ENCODE measurements at places on chromosomes 1 and 21.

DNA sequence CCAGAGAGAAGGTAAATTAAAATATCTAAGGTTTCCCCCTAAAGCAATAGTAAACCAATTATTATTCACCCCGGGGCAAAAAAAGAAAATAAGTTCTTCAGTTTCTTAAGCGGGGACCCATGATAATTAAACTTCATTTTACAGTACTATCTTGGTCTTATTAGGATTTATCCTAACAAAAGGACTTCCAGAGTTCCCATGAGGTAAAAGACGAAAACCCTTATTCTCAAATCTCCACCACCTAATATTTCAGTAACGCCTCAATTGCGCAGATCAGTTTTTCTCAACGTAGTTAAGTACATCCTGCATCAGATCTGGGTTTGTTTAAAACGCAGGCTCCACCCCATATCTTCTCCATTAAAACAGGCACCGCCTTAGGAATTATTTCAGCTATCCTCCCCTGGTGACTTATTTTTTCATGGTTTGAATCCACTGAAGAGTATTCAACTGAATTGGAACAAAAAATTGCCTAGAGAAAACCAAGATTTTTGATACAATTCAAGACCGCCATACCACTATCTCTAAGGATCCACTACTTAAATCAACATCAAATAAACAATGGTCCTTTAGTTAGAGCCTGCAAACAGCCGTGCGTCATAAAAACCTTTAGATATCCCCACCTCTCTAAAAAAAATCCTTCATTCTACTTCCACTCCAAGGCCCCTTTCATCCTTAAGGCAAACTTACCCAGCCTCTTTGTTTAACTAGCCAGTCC lies 1.7 kb downstream of the MCL1 start:
- no peak for DNase-seq

- DNase-seq: no peak
Observed at GRCh38 chr1:32240140-32240951, 6.7 kb upstream of the FAM167B start.

GRCh38 chr21:28944296-28944695 lies 48.4 kb downstream of the LTN1 start:
- DNase-seq: no peak

GRCh38 chr21:19981938-19982337 lies 1016.3 kb upstream of the NCAM2 start:
- no peak for DNase-seq

DNA sequence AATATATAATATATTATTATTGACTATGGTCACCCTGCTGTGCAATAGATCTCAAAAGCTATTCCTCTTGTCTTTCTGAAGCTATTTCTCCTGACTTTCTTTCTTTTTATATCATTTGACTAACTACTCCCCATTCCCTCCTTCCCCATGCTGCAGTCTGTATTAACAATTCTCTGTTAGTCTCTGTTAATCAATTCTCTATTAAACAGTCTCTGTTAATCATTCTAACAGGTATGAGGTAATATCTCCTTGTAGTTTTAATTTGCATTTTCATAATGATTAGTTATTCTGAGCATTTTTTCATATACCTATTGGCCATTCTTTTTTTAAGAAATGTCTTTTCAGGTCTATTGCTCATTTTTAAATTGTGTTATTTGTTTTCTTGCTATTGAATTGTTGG lies 201.0 kb upstream of the B3GALT2 start:
- DNase-seq: no peak

GRCh38 chr1:164794356-164794755 lies 235.4 kb downstream of the PBX1 start:
- DNase-seq: no peak

DNA sequence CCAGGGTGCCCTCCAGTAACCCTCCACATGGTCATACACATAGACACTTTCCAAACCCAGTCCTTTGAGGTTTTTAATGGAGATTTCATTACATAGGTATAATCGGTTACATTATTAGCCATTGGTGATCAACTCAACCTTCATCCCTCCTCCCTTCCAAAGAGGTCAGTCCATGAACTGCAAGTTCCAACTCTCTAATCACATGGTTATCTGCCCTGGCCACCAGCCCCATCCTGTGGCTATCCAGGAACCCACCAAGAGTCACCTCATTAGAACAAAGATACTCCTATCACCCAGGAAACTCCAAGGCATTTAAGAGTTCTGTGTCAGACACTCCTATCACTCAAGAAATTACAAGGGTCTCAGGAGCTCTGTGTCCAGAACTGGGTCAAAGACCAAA lies 12.2 kb downstream of the ATP1A4 start:
- no peak for DNase-seq

- no peak for DNase-seq
Observed at GRCh38 chr1:203095061-203095690, 9.4 kb upstream of the MYOG start.

Measured in epithelial cell of prostate (primary cell).